Testis (tissue), 5 donors: ENCODE measurements at places on chromosomes 6 and 20. TPM values are rescaled to one million over a fixed set of nuclear protein-coding genes. Genes with fewer than 3 reads are reported as not detected.

Gene ROS1
- 0.58 TPM for polyA plus RNA-seq

Gene CDH4
- polyA plus RNA-seq: 1.4 TPM

Gene DDX43
- polyA plus RNA-seq: 24.5 TPM

Gene TCP11
- 1,044 TPM for polyA plus RNA-seq

Gene HRH3
- polyA plus RNA-seq: 0.67 TPM

Gene TMEM14A
- 27.4 TPM for polyA plus RNA-seq

Gene GNMT
- polyA plus RNA-seq: 0.83 TPM

Gene CPNE5
- polyA plus RNA-seq: 44.2 TPM

Gene SMAP1
- 43.3 TPM for polyA plus RNA-seq

Gene SNAP91
- 37.5 TPM for polyA plus RNA-seq

Gene MPIG6B
- polyA plus RNA-seq: 1.3 TPM

Gene IMPG1
- polyA plus RNA-seq: 0.29 TPM

Gene CAP2
- polyA plus RNA-seq: 5.2 TPM

Gene PREP
- 53.7 TPM for polyA plus RNA-seq

Gene LY6G6F
- polyA plus RNA-seq: 0.41 TPM

Gene BPI
- 29.0 TPM for polyA plus RNA-seq

Gene GLP1R
- 0.09 TPM for polyA plus RNA-seq

Gene GSTA3
- 8.9 TPM for polyA plus RNA-seq

Gene PTK6
- 0.26 TPM for polyA plus RNA-seq

Gene CRISP2
- 709 TPM for polyA plus RNA-seq

Gene ZNF831
- 0.99 TPM for polyA plus RNA-seq

Gene RPL7L1
- polyA plus RNA-seq: 51.4 TPM

Gene RBM24
- 8.9 TPM for polyA plus RNA-seq

Gene SEL1L2
- polyA plus RNA-seq: 9.5 TPM

Gene NOX3
- polyA plus RNA-seq: not detected

Gene SMIM13
- polyA plus RNA-seq: 7.2 TPM

Gene DCDC2
- polyA plus RNA-seq: 11.1 TPM

Gene CEP250
- 68.6 TPM for polyA plus RNA-seq

Gene GDAP1L1
- 2.7 TPM for polyA plus RNA-seq

Gene SYCP2
- polyA plus RNA-seq: 18.8 TPM

Gene GHRH
- polyA plus RNA-seq: not detected

Gene MUC22
- 0.21 TPM for polyA plus RNA-seq

Gene TRIM10
- 0.17 TPM for polyA plus RNA-seq

Gene PNISR
- 57.7 TPM for polyA plus RNA-seq

Gene GTSF1L
- polyA plus RNA-seq: 244 TPM

Gene SIM1
- 0.88 TPM for polyA plus RNA-seq

Gene MCHR2
- polyA plus RNA-seq: 0.83 TPM

Gene CLIC5
- 17.1 TPM for polyA plus RNA-seq

Gene ZC2HC1B
- polyA plus RNA-seq: 23.0 TPM

Gene OSTM1
- 38.3 TPM for polyA plus RNA-seq

Gene CDSN
- 0.32 TPM for polyA plus RNA-seq

Gene OPRM1
- 8.7 TPM for polyA plus RNA-seq

Gene PRL
- polyA plus RNA-seq: 2.4 TPM

Gene OPRL1
- 9.4 TPM for polyA plus RNA-seq

Gene MOG
- polyA plus RNA-seq: 0.36 TPM

Gene PHACTR3
- 1.1 TPM for polyA plus RNA-seq
